ENCODE measurements at places on chromosomes 3 and 15. TPM values are rescaled to one million over a fixed set of nuclear protein-coding genes. Genes with fewer than 3 reads are reported as not detected.

- DNase-seq, result no peak
Measured at GRCh38 chr3:60189304-60189703, 1061.9 kb downstream of the FHIT start.

GRCh38 chr3:11624161-11624560 lies 19.6 kb downstream of the VGLL4 start:
- DNase-seq, result peak; percentile 26

- no peak for DNase-seq
Measured at GRCh38 chr3:116886202-116886893, 176.8 kb downstream of the TUSC7 start.

- no peak for DNase-seq
Measured at GRCh38 chr3:111617406-111617805, 22.3 kb upstream of the ZBED2 start.

DNA sequence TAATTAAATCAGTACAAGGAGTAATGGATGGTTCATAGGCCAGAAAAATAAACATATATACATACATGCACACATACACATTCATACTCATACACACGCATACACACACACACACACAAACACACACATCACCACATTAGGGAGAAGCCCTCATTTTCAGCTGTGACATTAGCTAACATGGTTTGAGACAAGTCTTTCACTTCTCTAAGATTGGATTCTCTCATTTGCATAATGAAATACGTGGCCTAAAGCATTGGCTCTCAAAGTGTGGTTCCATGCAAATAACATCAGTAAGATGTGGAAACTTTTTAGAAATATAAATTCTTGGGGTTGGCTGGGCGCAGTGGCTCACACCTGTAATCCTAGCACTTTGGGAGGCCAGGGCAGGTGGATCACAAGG lies 452.6 kb downstream of the TAFA4 start:
- DNase-seq, result no peak

GRCh38 chr15:60086681-60087429 lies 82.7 kb downstream of the FOXB1 start:
- peak; percentile 26 for DNase-seq

- DNase-seq, result no peak
Measured at GRCh38 chr15:98956796-98957553, 50.6 kb downstream of the PGPEP1L start.

DNA sequence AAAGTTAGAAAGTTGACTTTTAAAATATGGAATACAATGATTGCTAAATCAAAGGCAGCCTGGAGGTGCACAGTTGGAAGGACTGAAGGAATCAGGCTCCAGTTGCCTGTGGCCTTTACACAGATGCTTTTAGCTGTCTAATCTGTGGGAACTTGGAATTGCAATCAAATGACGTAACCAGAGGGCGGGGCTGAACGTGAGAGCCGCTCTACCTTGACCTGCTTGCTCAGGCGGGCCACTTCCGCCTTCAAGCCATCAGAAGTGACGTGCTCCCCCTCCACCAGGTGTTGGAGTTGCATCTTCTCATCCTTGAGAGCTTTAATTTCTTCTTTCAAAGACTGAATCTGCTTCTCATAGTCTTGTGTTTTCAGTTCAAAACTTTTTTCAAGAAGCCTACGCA lies 37.7 kb upstream of the GNB5 start:
- DNase-seq, result peak; percentile 58

GRCh38 chr15:74995779-74996765 lies 709 bp downstream of the SCAMP5 start:
- no peak for DNase-seq

DNA sequence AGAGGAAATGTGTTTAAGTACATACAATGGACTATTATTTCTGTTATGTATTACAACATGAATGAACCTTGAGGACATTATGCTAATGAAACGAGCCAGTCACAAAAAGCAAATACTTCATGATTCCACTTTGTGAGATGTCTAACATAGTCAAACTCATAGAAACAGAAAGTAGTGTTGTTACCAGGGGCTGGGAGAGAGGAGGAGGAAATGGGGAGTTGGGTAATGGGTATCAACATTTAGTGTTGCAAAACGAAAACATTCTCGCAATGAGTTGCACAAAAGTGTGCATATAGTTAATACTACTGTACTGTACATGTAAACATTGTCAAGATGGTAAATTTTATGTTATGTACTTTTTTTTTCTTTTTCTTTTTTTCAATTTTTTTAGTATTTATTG lies 194.3 kb downstream of the IL5RA start:
- DNase-seq, result no peak

- DNase-seq, result no peak
Measured at GRCh38 chr15:41401904-41402267, 410 bp downstream of the NDUFAF1 start.

DNA sequence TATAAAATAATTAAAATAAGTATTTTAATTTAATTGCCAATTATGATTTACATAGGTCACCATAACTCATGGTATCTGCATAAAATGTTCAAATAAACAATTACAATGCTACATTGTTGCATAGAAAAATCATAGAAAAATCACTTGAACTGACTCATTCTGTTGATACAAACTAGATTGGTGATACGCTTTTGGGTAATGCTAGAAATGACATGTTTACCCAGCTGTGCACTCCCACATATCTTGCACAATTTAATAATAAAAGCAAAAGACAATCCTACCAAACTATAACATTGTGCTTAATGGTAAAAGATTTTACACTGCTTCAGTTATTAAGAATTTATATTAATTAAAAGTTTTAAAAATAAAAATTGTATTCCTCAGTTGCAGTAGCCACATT lies 45.8 kb upstream of the FBXL22 start:
- peak; percentile 29 for DNase-seq

- DNase-seq, result no peak
Measured at GRCh38 chr3:14286887-14287500, 108.4 kb downstream of the LSM3 start.

PP2D1 gene
- not detected for total RNA-seq

ACTR8 gene
- 14.3 TPM for total RNA-seq

PRR20G gene
- total RNA-seq, result not detected

MNS1 gene
- total RNA-seq, result 5.6 TPM

A4GNT gene
- total RNA-seq, result not detected

TTC14 gene
- 20.3 TPM for total RNA-seq
